ENCODE measurements at places on chromosomes 1 and 21.

DNA sequence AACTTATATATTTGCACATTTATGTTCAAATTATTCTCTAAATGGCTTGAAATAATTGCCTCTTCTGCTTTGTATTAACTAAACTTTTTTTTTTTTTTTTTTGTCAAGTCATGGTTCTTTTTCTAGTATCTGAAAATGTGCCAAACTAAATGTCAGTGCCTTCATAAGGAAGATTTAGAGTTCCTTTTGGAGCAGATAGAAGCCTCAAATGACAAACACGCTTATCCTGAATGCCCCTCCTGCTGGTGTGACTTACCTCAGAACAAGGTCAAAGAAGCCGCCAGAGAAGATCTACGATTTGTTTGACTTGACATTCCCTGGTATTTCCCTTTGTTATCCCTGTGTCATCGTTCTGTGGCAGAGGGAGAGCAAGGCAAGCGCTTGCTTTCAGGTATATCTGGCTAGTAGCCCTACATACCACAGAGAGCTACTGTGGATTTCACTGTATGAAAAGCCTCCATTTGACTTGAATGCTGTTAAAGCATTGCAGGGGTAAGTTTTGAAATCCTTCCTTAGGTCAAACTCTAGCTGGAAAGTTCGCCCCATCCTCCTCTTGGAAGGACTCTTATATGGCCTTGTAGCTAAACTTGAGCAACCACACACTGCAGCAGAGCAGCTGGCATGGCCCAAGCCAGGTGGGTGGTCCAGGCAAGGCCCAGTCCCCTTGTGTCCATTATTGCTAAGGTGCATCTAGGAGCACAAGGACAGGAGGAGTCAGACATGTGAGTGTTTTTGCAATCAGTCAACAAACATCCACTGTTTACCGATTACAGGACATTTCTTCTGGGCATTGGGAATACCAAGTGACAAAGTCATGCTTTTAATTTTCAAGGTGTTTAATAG lies 285.4 kb upstream of the USP25 start:
- no peak for DNase-seq

GRCh38 chr1:31299365-31299764 lies 2.5 kb downstream of the ZCCHC17 start:
- DNase-seq: no peak

DNA sequence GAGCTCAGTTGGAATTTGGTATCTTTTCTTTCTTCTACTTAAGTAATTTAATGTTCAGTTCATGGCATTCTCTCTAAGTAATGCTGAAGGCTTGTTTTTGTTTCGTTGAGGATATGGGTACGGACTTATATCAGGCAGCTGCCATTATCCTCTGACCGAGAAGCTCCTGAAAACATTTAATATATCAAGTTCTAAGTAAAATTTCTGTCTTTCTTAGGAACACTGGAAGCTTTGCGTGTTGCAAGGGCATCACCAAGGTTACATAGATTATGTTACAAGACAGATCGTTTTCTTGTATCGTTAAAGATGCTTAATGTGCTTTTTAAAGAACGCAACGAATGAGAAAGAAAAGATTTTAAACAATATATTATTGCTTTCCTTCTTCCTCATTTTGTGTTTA lies 1.0 kb upstream of the GALNT2 start:
- DNase-seq: no peak

GRCh38 chr1:70685300-70686286 lies 274.5 kb downstream of the CTH start:
- DNase-seq: peak; percentile 55

DNA sequence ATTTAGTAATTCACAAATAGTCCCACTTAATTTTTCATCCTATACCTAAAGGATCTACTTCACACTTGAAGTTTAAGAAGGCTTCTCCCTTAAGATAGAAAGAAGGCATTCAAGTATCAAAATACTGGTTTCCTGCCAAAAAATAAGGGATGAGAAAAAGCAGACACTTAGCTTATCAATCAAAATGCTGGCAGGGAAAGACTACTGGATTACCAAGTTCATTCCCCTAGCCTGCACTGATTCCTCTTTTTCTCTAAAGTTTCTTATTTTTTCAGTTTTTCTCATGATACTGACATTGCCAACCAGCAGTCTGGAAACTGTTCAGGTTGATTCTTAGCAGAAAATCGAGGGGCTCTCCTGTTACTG lies 204.6 kb downstream of the GABPA start:
- DNase-seq: no peak

DNA sequence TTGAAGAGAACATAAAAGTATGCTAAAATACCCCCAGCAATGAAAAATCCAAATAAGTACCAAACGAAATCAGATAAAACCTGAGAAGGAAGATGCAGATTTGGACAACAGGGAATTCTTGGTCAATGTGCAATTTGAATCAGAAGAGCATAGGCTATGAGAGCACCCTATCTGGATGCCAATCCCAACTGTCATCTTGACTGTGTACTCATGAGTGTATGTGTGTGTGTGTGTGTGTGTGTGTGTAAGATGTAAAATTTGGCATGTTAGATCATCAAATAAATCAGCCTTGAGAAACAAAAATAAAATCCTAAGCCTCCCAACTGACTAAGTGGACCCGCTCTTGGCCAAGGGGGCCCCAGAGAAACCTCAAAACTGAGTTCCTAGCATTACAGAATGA lies 18.0 kb upstream of the SPRR2G start:
- DNase-seq: no peak

GRCh38 chr1:34777519-34778321 lies 3.3 kb upstream of the GJB3 start:
- no peak for DNase-seq

DNA sequence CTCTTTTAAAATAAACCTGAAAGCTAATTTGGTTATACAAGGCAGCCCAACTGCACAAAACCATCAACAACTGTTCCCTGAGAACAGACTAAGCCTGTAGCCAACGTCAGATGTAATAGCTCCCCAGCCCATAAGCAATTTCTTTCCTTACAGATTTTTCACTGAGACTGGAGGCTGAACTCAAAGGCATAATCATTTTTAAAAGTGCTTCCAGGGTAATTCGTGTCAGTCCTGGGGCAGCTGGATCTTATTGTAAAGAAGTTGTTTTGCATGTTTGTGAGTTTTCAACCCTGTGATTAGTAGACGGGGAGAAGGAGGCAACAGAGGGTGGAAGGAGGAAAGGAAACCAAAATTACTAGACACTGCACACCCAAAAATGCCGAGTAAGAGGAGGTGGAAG lies 3.2 kb downstream of the DPT start:
- no peak for DNase-seq

DNA sequence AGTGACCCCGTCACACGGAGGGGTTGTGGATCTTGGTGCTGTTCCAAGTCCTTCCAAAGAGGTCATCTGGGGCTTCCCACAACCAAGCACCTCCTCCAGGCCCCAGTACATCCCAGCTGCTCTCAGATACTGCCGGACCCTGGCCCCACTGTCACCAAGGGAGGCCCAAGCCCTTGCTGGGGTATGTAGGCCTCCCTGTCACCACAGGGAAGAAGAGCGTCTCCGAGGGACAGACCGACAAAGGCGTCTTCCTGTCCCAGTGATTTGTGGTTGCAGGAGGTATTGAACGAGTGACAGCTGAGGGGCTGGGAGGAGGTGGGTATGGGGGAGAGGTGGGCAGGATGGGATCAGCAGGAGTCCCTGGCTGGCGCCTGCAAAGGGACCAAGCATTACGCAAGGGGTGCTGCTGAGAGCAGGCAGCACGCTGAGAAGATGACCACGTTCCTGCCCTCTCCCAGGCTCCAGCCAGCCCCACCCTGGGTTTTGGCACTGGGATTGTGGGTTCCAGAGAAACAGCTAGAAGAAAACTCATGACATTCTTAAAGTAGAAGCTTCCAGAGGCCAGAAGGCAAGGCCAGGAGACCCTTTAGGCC lies 29.7 kb downstream of the LRP8 start:
- no peak for DNase-seq

DNA sequence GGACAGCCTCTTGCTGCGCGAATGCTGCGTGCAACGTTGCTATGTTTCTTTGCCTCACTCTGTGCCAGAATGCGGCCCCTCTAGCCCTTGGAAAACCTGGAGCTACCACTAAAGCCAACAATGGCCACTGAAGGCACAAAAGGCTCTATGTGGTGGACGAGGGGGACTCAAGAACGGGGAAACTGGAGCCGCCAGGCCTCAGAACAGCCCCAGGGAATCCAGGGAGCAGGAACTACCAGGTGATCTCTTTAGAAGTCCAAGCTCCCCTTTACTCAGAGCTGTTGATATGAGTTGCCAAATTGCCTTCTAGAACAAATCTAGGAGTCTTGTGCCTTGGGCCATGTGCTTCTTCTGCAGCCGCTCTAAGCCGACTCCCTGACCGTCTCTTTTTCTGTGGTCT lies 113.8 kb upstream of the ERRFI1 start:
- no peak for DNase-seq

Data from COLO829 (cell line).